ENCODE measurements at places on chromosomes 6 and 20.

GRCh38 chr6:43758617-43759050 lies 11.4 kb upstream of the VEGFA start:
- no peak overlapping the region for H3K4me3 ChIP-seq
- H3K27me3 ChIP-seq, result no peaks in the 10 kb centered on the region
- no peak for DNase-seq
- no peaks in the 10 kb centered on the region for H3K36me3 ChIP-seq

- no peak for DNase-seq
- H3K27me3 ChIP-seq, result no peaks in the 10 kb centered on the region
- no peak overlapping the region for H3K27ac ChIP-seq
- no peaks in the 10 kb centered on the region for H3K4me1 ChIP-seq
Observed at GRCh38 chr6:110198561-110198960, 18.3 kb downstream of the CDC40 start.

DNA sequence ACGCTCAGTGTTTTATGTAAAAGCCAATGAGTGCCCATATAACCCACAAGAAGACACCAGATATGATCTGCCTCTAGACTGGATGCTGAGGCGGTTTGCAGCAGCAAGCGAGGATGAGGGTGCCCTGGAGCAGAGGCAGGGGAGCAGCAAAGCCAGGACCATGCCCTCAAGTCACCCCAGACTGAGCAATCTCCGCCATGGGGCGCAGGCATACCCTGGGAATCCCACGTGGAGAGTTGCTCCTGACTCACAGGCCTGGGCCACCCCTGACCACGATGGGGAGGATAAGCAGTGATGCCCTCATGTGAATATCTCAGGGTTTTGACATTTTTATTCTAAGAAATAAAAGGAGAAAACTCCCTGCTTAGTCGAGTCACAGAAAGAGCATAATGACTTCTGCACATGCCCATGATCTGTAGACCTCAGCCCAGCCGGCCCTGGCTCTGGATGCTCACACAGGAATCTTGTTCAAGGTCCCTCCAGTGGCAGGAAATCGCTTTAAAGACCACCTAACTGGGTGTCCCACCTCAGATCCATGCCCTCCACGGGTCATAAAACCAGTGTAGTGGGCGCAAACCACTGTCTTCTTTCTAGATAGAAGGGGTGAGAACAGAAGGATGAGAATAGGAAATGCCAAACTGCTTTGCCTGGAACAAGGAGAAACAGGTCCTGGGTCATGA lies 138.3 kb upstream of the SNX9 start:
- no peak overlapping the region for H3K27ac ChIP-seq
- H3K4me1 ChIP-seq, result peaks cover 10% of the 10 kb centered on the region
- DNase-seq, result no peak
- H3K27me3 ChIP-seq, result no peaks in the 10 kb centered on the region
- no peak overlapping the region for H3K4me3 ChIP-seq
- no peaks in the 10 kb centered on the region for H3K36me3 ChIP-seq

GRCh38 chr6:139649732-139650131 lies 275.3 kb upstream of the CITED2 start:
- H3K36me3 ChIP-seq, result no peaks in the 10 kb centered on the region
- no peaks in the 10 kb centered on the region for H3K27me3 ChIP-seq
- H3K4me1 ChIP-seq, result peaks cover 8% of the 10 kb centered on the region
- no peak overlapping the region for H3K27ac ChIP-seq
- DNase-seq, result no peak
- H3K4me3 ChIP-seq, result no peak overlapping the region

DNA sequence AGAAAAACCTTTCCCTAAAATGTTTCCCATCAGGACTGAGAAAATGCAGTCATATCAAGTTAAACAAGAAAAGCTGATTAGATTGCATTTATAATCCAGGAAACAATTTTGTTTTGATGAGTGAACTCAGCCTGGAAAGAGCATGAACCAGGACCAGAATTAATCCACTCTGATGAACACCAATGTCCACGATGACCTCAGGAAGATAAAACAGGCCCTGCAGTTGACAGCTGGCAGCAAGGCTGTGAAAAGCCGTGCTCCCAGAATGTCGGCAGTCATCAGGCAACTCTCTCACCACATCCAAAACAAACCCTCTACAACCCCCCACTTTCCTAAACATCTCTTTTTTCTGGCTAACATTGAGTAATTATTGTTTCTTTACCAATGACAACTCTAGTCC lies 74.0 kb upstream of the PROKR2 start:
- H3K4me1 ChIP-seq, result no peaks in the 10 kb centered on the region
- H3K4me3 ChIP-seq, result no peak overlapping the region
- no peaks in the 10 kb centered on the region for H3K27me3 ChIP-seq
- H3K36me3 ChIP-seq, result no peaks in the 10 kb centered on the region
- H3K27ac ChIP-seq, result no peak overlapping the region
- DNase-seq, result no peak

DNA sequence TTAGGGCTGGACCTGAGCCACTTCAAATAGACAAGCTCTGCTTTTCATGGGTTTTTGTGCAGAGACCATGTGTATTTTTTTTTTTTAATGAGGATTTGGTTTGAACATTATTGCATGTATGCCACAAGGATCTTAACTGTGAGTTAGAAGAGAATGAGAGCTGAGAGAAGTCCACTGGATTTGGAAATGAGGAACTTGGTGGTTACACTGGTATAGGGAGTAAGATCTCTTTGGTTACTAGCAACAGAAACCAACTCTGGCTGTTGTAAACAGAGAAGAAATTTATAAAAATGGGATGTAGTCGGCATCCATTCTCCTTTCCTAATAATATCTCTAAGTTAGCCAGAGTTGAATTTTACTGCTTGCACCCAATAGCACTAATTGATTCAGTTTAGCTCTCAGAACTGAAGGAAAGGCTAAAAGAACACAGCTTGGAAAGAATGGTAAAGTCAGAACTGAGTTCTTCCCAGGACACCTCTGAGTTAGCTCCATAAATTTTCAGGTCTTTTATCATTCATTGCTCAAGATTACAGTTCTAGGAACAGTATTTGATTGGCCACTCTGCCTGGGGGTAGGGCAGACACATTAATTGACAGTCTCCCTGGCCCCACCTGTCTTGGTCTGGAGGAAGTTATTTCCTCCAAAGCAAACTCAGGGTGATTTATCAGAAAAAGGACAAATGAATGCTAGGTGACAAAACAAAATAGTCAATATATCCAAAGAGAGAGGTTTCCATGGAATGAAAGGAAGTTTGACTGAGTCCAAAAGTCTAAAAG lies 3.9 kb upstream of the WFDC2 start:
- no peak for DNase-seq
- no peak overlapping the region for H3K4me3 ChIP-seq
- H3K27me3 ChIP-seq, result peaks cover 2% of the 10 kb centered on the region

DNA sequence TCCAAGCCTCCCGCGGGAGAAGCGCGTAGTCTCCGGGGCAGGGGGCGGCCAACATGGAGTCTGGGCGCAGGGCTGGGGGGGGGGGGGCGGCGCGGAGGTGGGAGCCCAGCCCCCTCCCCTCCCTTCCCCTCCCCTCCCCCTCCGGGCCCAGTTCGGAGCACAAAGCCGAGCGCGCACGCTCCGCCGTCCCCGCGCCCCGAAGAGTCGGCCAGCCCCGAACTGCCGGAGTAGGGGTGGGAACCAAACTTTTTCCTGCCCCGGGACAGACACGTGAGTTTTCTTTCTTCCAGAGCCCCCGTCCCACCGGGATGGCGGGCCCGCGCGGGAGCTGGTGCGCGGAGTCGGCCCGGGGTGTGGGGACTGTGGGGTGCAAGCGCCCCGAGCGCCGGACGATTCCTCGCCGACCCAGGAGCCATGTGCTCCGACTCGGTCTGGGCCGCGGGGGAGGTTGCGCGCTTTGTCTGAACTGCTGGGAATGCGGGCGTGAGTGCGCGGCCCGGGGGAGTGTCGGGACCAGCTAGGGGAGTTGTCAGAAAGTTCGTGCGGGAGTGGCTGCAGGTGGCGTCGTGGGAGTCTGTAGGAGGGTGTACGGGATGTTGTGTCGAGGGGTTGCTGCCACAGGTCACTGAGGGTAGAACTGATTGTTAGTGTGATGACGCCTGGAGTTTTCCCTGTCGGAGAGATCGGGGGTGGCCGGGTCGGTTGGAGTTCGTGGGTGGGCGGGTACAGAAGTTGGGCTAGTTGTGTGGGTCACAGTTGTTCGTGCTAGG lies 1.2 kb downstream of the TGIF2 start:
- H3K4me1 ChIP-seq, result peaks cover 27% of the 10 kb centered on the region
- H3K27me3 ChIP-seq, result no peaks in the 10 kb centered on the region
- DNase-seq, result peak; percentile 78
- H3K36me3 ChIP-seq, result no peaks in the 10 kb centered on the region
- peak overlapping the region; percentile 89 for H3K4me3 ChIP-seq

GRCh38 chr6:83601119-83601518 lies 88.8 kb downstream of the PRSS35 start:
- no peaks in the 10 kb centered on the region for H3K4me1 ChIP-seq
- no peaks in the 10 kb centered on the region for H3K36me3 ChIP-seq
- H3K27ac ChIP-seq, result no peak overlapping the region
- no peak overlapping the region for H3K4me3 ChIP-seq
- H3K27me3 ChIP-seq, result no peaks in the 10 kb centered on the region

GRCh38 chr20:57159945-57160610 lies 106.4 kb downstream of the BMP7 start:
- H3K27me3 ChIP-seq, result no peaks in the 10 kb centered on the region
- H3K27ac ChIP-seq, result no peak overlapping the region
- no peak overlapping the region for H3K4me3 ChIP-seq
- no peak for DNase-seq
- no peaks in the 10 kb centered on the region for H3K4me1 ChIP-seq
- H3K36me3 ChIP-seq, result no peaks in the 10 kb centered on the region

- H3K27me3 ChIP-seq, result no peaks in the 10 kb centered on the region
- H3K27ac ChIP-seq, result no peak overlapping the region
- H3K4me1 ChIP-seq, result no peaks in the 10 kb centered on the region
- H3K4me3 ChIP-seq, result no peak overlapping the region
Observed at GRCh38 chr6:162187168-162187935, 540.2 kb downstream of the PRKN start.

DNA sequence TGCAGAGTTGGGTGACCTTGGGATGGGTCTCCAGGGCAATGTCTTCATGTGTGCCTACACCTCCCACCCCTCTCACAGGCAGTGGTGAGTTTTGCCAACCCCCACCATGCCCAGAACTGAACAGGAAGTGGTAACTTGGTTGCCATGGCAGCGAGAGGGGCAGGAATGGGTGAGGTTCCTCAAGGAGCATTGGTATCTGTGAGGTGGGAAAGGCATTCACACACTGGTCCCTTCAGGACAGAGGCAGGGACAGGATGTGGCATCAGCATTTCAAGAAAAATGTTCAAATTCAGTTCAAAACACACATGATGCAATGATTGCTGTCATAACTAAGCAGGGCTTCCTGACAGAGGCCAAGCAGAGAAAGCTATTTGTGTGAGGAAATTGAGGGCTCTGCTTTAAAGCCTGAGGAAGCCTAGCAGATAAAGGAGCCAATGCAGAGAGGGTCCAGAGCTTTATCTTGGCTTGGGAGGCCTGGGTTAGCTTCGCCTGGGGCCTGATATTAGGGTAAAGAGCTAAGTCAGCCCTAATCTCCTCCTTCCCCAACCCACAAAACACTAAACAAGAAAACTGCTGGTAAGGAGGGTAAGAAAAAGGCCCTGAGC lies 551 bp downstream of the TREML2 start:
- no peaks in the 10 kb centered on the region for H3K36me3 ChIP-seq
- peaks cover 24% of the 10 kb centered on the region for H3K27me3 ChIP-seq
- no peak overlapping the region for H3K4me3 ChIP-seq
- peaks cover 6% of the 10 kb centered on the region for H3K4me1 ChIP-seq
